ENCODE measurements at places on chromosomes 2 and 18. TPM values are rescaled to one million over a fixed set of nuclear protein-coding genes. Genes with fewer than 3 reads are reported as not detected.

RGPD8 gene
- 20.0 TPM for total RNA-seq

DNA sequence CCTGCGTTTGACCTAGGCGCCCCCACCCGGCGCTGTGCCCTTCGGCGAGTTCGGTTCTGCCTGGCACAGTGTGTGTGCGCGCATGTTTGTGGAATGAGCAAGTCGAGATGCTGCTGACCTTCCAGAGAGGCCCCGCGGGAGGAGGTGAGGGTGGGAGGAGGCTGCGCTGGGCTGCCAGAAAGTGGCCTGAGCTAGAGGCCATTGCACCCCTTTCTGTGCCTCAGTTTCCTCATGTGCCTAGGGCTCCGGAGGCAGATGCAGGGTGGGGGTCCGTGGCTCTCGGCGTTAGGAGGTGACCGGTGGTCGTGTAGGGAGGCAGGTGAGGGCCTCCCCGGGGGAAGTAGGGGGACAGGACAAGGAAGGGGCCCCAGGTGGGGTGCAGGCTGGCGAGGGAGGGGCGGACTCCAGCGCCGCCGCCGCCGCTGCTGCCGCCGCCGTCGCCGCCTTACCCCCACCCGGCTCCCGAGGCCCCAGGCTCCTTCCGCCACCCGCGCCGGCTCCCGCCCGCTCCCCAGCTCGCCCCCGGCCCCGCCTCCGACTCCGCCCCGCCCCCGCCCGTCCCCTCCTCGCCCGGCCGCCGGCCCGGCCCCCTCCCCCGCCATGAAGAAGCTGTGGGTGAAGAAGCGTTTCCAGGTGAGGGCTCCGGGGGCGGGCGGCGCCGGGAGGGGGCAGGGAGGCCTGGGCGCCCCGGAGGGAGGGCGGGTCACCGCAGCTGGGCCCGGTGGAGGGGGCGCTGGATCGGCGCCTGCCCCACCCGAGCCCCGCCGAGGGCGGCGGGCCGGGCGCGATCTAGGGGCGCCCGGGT is 7.0 kb downstream of the SPEG start:
- DNase-seq, result no peak
- H3K27me3 ChIP-seq, result peaks cover 24% of the 10 kb centered on the region
- H3K27ac ChIP-seq, result no peak overlapping the region
- peaks cover 9% of the 10 kb centered on the region for H3K4me1 ChIP-seq
- peak overlapping the region; percentile 40 for H3K4me3 ChIP-seq

DNA sequence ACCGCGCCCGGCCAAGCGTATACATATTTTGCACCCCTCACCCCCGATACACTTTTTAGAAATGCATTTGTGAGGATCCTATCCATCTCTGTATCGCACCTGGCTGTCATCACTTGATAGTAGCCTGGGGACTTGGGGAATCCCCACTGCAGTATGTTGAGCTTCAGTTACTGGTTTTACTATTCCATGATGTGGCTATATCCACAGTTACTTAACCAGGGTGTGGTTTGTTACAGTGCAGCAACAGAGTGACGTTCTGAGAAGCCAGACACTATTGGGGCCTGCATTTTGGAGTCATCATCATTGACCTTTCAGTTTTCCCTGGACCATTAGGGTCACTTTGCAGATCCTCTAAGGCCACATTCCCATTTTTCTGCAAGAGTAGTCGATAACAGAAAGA is 212.7 kb downstream of the AGAP1 start:
- H3K4me3 ChIP-seq, result no peak overlapping the region
- DNase-seq, result no peak
- H3K27me3 ChIP-seq, result no peaks in the 10 kb centered on the region
- H3K27ac ChIP-seq, result no peak overlapping the region

- no peak for DNase-seq
- H3K27ac ChIP-seq, result peak overlapping the region; percentile 95
- peaks cover 23% of the 10 kb centered on the region for H3K4me1 ChIP-seq
- no peaks in the 10 kb centered on the region for H3K36me3 ChIP-seq
Observed at GRCh38 chr2:20352581-20353216, 2.1 kb upstream of the PUM2 start.

GRCh38 chr2:108169982-108170625 is 69.7 kb upstream of the SULT1C3 start:
- H3K36me3 ChIP-seq, result no peaks in the 10 kb centered on the region
- H3K4me1 ChIP-seq, result no peaks in the 10 kb centered on the region
- H3K27me3 ChIP-seq, result no peaks in the 10 kb centered on the region
- no peak for DNase-seq

DNA sequence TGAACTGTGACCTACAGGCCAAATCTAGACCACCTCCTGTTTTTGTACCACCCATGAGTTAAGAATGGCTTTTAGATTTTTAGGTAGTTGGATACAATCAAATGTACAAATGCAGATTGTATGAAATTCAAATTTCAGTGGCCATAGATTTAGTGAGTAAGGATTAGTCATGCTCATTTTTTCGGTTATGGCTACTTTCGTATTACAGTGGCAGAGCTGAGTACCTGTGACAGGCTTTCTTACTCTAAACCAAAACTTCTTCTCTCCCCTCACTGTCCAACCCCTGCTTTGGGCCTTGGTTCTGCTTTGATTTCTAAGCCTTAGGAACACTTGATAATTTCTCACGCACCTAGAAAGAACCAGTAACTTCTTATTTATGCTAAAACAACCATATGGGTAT is 82.1 kb downstream of the CDC42EP3 start:
- H3K27me3 ChIP-seq, result no peaks in the 10 kb centered on the region
- H3K4me3 ChIP-seq, result no peak overlapping the region
- peak overlapping the region; percentile 28 for H3K27ac ChIP-seq
- DNase-seq, result no peak
- H3K4me1 ChIP-seq, result peaks cover 36% of the 10 kb centered on the region
- no peaks in the 10 kb centered on the region for H3K36me3 ChIP-seq

IKZF2 gene
- 16.4 TPM for total RNA-seq

DNA sequence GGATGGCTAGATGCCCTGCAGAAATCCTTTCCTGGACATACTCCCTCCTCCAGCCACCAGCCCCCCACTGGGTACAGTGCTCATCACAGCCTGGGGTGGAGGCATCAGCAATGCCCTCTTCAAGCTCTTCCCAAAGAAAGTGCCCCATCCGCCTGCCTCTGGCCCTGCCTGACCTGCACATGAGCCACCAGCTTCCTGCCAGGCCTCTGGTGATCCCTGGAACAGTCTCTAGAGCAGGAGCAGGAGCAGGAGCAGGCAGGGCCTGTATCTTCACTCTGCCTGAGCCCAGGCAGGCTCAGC is 54.1 kb upstream of the CAB39 start:
- H3K27me3 ChIP-seq, result no peaks in the 10 kb centered on the region
- no peak for DNase-seq
- peaks cover 26% of the 10 kb centered on the region for H3K4me1 ChIP-seq

CGREF1 gene
- total RNA-seq, result 0.43 TPM

REEP1 gene
- 7.8 TPM for total RNA-seq

DSG4 gene
- total RNA-seq, result not detected

DNA sequence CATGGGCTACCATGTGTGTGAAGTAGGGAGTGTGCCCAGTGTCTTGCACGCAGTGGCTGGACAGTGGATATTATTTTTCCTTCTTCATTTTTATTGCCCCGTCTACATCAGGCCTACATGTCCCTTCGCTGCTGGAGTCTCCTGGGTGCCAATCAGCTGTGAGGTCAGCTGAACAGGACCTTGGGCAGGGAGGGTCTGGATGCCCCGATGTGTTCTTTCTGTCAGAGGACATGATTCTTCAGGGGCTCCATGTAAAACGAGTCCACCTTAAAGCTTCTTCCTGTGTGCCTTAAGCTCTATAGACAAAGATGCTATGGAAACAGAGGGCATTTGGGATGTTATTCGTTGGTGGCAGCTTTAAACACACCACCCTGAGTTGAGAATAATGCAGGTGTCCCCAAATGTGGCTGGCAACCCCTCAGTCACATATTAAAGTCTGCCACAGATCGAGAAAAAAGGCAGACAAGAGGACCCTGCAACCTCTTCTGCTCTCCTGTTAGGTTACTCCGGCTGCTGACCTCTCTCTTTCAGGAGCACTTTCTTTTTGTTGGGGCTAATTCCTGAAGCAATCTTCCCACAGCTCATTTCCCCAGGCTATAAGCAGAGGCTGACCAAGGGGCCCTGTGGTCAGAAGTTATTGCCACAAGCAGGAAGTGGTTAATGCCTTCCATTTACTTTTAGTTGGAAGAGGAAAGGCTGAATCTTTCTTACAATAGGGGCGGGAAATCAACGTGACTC is 20.0 kb downstream of the GREB1 start:
- H3K27me3 ChIP-seq, result peaks cover 27% of the 10 kb centered on the region
- H3K36me3 ChIP-seq, result no peaks in the 10 kb centered on the region
- H3K4me3 ChIP-seq, result no peak overlapping the region
- DNase-seq, result no peak

DNA sequence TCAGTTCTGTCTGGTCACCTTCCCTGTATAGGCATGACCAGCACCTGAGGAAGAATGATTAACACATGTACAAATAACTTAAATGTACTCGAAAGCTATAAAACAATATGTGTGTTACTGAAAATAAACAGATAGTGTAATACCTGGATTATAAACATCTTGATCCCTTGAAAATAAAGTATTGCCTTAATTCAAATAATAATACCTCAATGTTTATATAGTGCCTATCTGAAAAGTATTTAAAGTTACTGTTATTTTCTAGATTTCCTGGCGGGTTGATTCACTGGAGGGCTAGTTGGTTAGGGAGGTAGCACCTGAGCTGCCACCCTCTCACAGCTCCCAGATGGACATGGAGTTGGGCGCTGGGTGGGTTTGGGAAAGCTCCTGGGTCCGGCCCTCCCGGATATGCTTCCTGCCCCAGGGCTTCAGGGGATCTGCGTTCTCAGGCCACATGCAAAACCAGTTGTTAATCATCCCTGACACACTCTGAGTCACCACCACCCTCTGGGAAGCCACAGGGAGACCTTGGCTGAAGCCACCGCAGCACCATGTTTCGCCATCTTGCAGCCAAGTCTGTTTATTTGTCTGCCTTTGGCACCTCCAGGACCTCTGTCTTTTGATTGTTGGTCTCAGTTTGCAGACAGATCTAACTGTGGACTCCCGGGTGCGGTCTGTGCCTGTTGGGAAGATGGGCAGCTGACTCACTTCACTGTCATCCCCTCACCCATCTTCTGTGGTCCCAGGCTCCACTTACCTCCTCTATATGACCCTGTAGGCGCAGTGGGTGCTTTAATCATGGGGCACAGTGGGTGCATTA is 35.3 kb downstream of the RAB31 start:
- H3K4me1 ChIP-seq, result peaks cover 24% of the 10 kb centered on the region
- no peak for DNase-seq
- H3K27ac ChIP-seq, result peak overlapping the region; percentile 55
- H3K4me3 ChIP-seq, result peak overlapping the region; percentile 32
- no peaks in the 10 kb centered on the region for H3K36me3 ChIP-seq

DNA sequence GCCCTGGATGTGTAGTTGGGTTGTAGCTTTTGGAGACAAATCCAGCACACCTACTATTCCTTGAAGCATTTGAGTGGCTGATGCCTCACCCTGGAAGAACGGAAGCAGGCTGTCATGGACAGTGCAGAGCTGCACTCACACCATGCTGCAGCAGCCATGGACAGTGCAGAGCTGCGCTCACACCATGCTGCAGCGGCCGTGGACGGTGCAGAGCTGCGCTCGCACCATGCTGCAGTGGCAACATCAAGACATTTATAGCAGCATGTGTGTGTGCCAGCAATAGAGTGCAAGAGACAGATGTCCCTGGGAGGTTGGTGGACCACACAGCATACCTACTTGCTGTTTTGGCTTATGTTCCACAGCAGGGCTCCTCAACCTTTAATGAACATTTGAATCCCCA is 30.6 kb downstream of the GNAL start:
- no peaks in the 10 kb centered on the region for H3K4me1 ChIP-seq
- no peak overlapping the region for H3K4me3 ChIP-seq
- no peaks in the 10 kb centered on the region for H3K27me3 ChIP-seq
- no peak overlapping the region for H3K27ac ChIP-seq
- DNase-seq, result no peak
- H3K36me3 ChIP-seq, result no peaks in the 10 kb centered on the region

- peaks cover 15% of the 10 kb centered on the region for H3K36me3 ChIP-seq
- no peaks in the 10 kb centered on the region for H3K27me3 ChIP-seq
- H3K4me3 ChIP-seq, result no peak overlapping the region
Observed at GRCh38 chr18:79372461-79372860, 23.3 kb upstream of the NFATC1 start.

GRCh38 chr2:233247116-233247515 is 4.4 kb upstream of the ATG16L1 start:
- no peaks in the 10 kb centered on the region for H3K4me1 ChIP-seq
- no peak overlapping the region for H3K27ac ChIP-seq
- H3K36me3 ChIP-seq, result no peaks in the 10 kb centered on the region
- H3K4me3 ChIP-seq, result no peak overlapping the region
- DNase-seq, result no peak

GRCh38 chr2:127083819-127084503 is 23.0 kb downstream of the BIN1 start:
- H3K4me3 ChIP-seq, result no peak overlapping the region
- no peaks in the 10 kb centered on the region for H3K36me3 ChIP-seq
- H3K4me1 ChIP-seq, result peaks cover 80% of the 10 kb centered on the region
- peak; percentile 88 for DNase-seq

- H3K27me3 ChIP-seq, result no peaks in the 10 kb centered on the region
- H3K27ac ChIP-seq, result no peak overlapping the region
- no peak overlapping the region for H3K4me3 ChIP-seq
- DNase-seq, result no peak
Observed at GRCh38 chr18:8480506-8481328, 128.5 kb upstream of the RAB12 start.

DNA sequence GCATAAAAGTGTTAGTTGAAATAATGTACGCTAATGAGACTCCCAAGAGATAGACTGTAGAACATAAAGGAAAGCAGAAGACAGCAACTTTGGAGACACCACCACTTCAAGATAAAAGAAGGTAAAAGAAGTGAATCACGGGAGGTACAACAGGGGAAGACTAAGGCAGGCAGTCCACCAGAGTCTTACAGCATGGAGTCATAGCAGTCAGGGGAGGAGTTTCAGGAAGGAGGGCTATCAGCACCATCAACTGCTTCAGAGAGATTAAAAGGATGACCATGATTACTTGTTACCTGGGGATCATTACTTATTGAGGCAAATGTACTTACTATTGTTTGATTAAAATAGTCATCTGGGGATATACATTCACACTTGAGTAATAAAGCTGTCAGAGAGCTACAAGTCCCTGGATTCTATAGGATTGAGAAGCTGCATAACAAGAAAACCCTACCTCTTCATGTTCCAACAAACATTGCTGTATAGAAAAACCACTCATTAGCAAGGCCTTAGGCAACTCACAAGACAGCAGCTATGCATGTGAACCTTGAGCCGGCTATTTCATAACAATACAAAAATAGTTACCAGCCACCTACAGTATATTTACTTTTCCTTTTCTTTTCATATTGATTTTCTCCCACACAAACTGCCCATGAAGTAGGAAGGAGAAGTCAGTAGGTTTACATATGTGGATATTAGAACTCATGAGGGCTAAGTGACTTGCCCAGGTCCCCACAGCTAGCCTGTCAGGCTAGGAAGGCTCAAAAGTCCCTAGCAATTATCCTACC is 101.7 kb downstream of the PDE11A start:
- no peak for DNase-seq
- H3K27ac ChIP-seq, result no peak overlapping the region
- no peaks in the 10 kb centered on the region for H3K4me1 ChIP-seq
- no peaks in the 10 kb centered on the region for H3K27me3 ChIP-seq
- H3K4me3 ChIP-seq, result no peak overlapping the region

GRCh38 chr2:110873597-110874452 is 141.5 kb downstream of the ACOXL start:
- no peak overlapping the region for H3K4me3 ChIP-seq
- H3K27ac ChIP-seq, result no peak overlapping the region
- no peaks in the 10 kb centered on the region for H3K27me3 ChIP-seq
- no peaks in the 10 kb centered on the region for H3K4me1 ChIP-seq

SPP2 gene
- not detected for total RNA-seq
